Stimulated activated CD8-positive, alpha-beta memory T cell treated with anti-CD3 and anti-CD28 coated beads, Interleukin-7, amount 100 ng/mL, for 24 hours (primary cell): ENCODE measurements at places on chromosomes 11 and 22.

DNA sequence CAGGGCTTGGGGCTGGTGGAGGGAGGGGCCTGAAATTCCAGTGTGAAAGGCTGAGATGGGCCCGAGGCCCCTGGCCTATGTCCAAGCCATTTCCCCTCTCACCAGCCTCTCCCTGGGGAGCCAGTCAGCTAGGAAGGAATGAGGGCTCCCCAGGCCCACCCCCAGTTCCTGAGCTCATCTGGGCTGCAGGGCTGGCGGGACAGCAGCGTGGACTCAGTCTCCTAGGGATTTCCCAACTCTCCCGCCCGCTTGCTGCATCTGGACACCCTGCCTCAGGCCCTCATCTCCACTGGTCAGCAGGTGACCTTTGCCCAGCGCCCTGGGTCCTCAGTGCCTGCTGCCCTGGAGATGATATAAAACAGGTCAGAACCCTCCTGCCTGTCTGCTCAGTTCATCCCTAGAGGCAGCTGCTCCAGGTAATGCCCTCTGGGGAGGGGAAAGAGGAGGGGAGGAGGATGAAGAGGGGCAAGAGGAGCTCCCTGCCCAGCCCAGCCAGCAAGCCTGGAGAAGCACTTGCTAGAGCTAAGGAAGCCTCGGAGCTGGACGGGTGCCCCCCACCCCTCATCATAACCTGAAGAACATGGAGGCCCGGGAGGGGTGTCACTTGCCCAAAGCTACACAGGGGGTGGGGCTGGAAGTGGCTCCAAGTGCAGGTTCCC is at the start of gene APOC3:
APOC3 (plus strand) TSS at position 383 of the 659 bp plus-strand sequence. CDS start 676 bp downstream, outside the sequence.
- no peak for DNase-seq

DNA sequence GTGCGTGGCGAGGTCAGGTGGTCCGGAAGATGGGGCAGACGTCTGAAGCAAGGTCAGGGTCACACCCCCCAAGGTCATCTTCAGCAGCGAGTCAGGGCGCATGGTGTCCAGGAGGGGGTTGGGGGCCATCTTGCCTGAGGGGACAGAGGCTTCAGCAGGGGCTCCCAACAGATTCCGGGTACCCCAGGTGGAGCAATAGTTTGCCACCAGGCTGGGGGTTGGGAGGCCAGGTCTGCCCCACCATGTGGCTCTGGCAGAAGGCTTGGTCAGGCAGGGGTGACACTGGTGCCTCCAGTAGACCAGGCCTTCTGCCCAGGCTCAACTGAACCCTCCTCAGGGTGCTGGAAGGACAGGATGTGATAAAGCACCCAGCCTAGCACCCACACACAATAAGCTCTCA is 5.9 kb downstream of the ATG2A start:
- no peak for DNase-seq

DNA sequence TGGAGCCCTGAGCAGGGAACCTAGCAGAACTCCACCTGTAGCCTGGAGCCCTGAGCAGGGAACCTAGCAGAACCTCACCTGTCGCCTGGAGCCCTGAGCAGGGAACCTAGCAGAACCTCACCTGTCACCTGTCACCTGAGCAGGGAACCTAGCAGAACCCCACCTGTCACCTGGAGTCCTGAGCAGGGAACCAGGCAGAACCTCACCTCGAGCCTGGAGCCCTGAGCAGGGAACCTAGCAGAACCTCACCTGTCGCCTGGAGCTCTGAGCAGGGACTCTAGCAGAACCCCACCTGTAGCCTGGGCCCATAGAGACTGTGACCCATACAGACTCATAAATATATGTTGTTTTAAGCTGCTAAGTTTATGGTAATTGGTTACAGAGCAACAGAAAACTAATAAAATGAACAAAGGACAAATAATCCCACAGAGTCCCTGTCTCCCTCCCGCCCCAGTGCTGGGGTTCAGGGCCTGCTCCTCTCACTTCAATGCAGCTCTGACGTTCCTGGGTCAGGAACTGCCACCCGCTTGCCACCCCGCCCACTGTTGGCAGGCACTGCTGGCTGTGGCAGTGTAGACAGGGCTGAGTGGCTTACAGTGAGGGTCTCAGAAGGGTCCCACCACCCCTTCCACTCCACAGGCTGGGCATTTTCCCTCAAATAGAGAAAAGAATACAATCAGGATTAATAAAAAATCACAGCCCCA is 259.1 kb downstream of the TBC1D22A start:
- DNase-seq, result no peak

DNA sequence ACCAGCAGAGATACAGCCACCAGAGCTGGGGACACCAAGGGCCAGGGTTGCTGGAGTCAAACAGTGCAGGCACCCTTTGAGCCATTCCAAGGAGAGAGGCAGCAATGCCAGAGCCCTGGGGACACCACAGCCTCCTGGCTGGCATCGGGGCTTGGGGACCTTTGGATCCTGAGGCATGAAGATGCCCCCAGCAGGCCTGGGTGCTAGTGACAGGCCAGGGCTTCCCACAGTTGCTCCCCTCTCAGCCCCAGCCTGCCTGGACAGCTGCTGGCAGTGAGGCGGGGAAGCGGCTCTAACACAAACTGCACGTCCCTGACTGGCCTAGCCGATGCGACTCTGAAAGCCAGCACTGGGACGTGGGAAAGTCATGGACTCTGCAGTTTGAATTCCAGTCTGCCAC is 2.7 kb downstream of the CD5 start:
- DNase-seq, result no peak

DNA sequence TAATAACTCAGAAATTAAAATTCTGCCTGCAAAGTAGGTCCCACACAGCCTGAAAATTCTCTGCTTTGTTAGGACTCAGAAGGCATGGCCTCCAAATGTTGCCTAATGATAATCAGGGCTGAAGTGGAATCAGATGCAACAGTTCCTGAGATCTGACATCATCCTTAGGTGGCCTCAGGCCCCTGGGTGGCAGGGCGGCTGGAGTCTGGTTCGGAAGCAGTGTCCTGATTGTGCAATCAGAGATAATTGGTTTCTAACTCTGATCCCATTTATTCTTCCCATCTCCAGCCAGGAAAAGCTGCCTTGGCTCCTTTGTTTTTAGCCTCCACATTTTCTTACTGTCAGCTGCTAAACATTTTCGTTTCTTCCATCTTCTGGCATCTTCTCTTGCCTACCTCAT is 399.3 kb downstream of the OPCML start:
- DNase-seq, result no peak
